CD14-positive monocyte (primary cell): ENCODE measurements at places on chromosomes 2 and 18.

DNA sequence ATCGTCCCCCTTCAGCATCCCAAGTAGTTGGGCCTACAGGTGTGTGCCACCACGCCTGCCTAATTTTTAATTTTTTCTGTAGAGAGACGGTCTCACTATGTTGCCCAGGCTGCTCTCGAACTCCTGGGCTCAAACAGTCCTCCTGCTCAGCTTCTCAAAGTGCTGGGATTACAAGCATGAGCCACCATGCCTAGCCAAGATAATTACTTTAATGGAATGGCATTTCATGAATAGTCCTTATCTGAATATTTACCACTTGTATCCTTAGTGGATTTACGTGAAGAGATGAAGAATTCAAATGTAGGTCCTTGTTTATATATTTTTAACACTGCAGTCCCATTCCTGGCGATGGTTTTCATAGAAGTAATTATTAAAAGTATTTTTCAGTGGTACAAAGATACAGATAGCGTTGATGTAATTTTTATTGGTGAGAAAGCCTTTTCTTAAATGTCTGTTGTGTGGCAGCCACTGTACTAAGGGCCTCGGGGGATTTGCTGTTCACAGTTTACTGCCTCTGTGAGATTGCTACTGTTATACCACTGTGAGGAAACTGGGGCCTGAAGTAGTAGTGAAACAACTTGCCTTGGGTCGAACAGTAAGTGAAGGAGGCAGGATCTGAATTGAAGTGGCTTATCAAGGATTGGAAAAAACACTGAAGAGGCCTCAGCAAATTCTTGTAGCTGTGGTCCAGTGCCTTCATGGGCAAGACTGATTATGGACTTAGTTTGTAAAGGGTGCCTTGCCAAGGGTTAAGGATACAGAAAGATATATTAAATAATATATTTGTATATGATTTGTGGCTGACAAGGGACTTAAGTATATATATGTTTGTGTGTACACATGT is 151.2 kb downstream of the PRPF40A start:
- DNase-seq = no peak
- H3K36me3 ChIP-seq = no peaks in the 10 kb centered on the region
- no peak overlapping the region for H3K4me3 ChIP-seq

GRCh38 chr2:73343992-73344391 is 41.6 kb upstream of the ALMS1 start:
- H3K36me3 ChIP-seq = no peaks in the 10 kb centered on the region
- no peak overlapping the region for H3K4me3 ChIP-seq
- H3K27me3 ChIP-seq = no peaks in the 10 kb centered on the region
- H3K4me1 ChIP-seq = no peaks in the 10 kb centered on the region

GRCh38 chr2:60337142-60337497 is 216.3 kb downstream of the BCL11A start:
- H3K4me3 ChIP-seq = no peak overlapping the region
- no peaks in the 10 kb centered on the region for H3K36me3 ChIP-seq
- peak; percentile 80 for DNase-seq
- peak overlapping the region; percentile 56 for H3K27ac ChIP-seq

- H3K4me3 ChIP-seq = peak overlapping the region; percentile 42
- no peak for DNase-seq
- peaks cover 27% of the 10 kb centered on the region for H3K4me1 ChIP-seq
These were observed 7.1 kb downstream of the HOXD8 start for GRCh38 chr2:176136374-176137251.

DNA sequence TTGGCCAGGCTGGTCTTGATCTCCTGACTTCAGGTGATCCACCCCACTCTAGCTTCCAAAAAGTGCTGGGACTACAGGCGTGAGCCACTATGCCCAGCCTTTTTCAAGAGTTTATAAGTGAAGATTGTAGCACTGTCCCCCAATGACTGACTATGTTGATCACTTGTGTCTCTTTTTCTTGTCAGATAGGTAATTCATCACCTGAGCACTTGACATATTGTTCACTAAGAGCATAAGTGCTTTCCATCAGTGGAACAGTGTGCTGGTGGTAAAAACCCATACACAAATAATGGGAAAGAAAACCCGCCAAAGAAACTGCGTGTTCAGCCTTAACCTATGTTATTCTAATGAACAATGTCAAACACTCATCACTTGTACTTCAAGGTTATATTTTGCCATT is 414.4 kb upstream of the CDH7 start:
- no peaks in the 10 kb centered on the region for H3K36me3 ChIP-seq
- H3K27me3 ChIP-seq = no peaks in the 10 kb centered on the region
- DNase-seq = no peak
- H3K4me1 ChIP-seq = no peaks in the 10 kb centered on the region
- H3K27ac ChIP-seq = no peak overlapping the region
- no peak overlapping the region for H3K4me3 ChIP-seq

DNA sequence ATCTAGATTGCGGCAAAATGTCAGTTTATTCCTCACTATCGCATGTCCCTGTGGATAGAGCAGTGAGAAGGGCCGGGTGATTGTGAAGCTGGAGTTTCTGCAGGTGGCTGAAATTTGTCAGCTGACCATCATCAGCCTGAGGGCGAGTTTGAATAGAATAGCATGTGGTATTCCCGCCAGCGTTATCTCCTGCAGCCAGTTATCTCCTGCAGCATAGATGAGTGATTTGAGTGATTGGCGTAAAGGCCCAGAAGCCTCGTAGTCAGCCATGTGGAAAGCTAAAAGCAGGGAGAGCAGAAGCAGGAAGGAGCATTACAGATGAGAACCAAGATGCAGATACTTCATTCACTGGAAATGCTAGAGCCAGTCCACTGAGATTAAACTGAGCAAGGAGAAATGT is 65.5 kb downstream of the CABLES1 start:
- no peaks in the 10 kb centered on the region for H3K4me1 ChIP-seq
- no peak for DNase-seq
- no peak overlapping the region for H3K27ac ChIP-seq
- H3K4me3 ChIP-seq = no peak overlapping the region
- no peaks in the 10 kb centered on the region for H3K27me3 ChIP-seq

GRCh38 chr2:127954857-127955256 is 69.1 kb upstream of the AMMECR1L start:
- H3K36me3 ChIP-seq = peaks cover 35% of the 10 kb centered on the region
- no peaks in the 10 kb centered on the region for H3K27me3 ChIP-seq
- H3K4me1 ChIP-seq = peaks cover 5% of the 10 kb centered on the region
- DNase-seq = peak; percentile 49
- peak overlapping the region; percentile 30 for H3K4me3 ChIP-seq
- H3K27ac ChIP-seq = no peak overlapping the region

GRCh38 chr2:20595439-20596192 is 55.3 kb downstream of the HS1BP3 start:
- no peak overlapping the region for H3K27ac ChIP-seq
- H3K4me3 ChIP-seq = no peak overlapping the region
- H3K4me1 ChIP-seq = peaks cover 55% of the 10 kb centered on the region
- H3K36me3 ChIP-seq = no peaks in the 10 kb centered on the region
- peak; percentile 46 for DNase-seq

GRCh38 chr18:28760299-28760698 is 583.4 kb upstream of the CDH2 start:
- no peaks in the 10 kb centered on the region for H3K4me1 ChIP-seq
- DNase-seq = no peak
- H3K27me3 ChIP-seq = no peaks in the 10 kb centered on the region
